ENCODE measurements at places on chromosomes 4 and X. TPM values are rescaled to one million over a fixed set of nuclear protein-coding genes. Genes with fewer than 3 reads are reported as not detected.

- no peak for DNase-seq
Measured at GRCh38 chr4:185542626-185543315, 7.5 kb upstream of the PDLIM3 start.

GIMD1 gene
- polyA plus RNA-seq = not detected

GRCh38 chr4:186915816-186916215, 192.2 kb upstream of the FAT1 start:
- DNase-seq = no peak

GRCh38 chrX:41759817-41760216, 35.8 kb downstream of the GPR82 start:
- DNase-seq = no peak

DNA sequence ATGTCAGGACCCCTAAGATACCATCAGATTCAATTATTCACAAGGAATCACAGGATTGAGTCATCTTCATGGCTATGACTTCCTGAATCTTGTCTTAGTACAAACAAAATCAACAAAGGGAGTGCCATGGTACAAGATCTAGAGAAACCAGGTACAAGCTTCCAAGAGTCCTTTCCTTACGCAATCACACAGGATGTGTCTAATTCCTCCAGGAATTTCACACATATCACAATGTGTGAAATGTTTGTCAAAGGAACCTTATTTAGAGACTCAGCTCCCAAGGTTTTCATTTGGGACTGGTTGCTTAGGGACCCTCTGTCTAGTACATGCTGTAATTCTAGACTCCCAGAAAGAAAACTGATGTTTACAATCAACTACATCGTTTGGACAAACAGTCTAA, 83.0 kb downstream of the MAB21L2 start:
- DNase-seq = no peak

All from right renal cortex interstitium (tissue), 3 donors.